ENCODE measurements at places on chromosomes 7 and 10.

DNA sequence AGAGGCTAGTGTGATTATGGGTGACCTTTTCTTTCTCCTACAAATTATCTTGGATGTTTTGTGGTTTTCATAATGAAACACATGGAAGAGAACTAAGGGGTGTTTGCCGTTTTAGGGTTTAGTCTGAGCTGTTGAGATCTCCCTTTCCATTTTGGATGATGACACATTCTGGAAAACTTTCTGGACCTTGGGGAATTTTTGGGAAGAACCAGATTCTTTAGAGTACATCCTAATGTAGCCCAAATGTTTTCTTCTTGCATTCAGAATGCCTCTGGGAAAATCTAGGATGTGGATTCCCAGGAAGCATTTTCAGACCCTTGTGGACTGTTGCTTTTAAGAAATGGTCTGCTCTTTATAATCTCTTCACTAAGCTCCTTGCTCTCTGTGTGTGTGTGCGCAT is 165.7 kb downstream of the SORCS3 start:
- H3K36me3 ChIP-seq = no peaks in the 10 kb centered on the region
- H3K27ac ChIP-seq = no peak overlapping the region
- no peaks in the 10 kb centered on the region for H3K4me1 ChIP-seq
- H3K27me3 ChIP-seq = no peaks in the 10 kb centered on the region

DNA sequence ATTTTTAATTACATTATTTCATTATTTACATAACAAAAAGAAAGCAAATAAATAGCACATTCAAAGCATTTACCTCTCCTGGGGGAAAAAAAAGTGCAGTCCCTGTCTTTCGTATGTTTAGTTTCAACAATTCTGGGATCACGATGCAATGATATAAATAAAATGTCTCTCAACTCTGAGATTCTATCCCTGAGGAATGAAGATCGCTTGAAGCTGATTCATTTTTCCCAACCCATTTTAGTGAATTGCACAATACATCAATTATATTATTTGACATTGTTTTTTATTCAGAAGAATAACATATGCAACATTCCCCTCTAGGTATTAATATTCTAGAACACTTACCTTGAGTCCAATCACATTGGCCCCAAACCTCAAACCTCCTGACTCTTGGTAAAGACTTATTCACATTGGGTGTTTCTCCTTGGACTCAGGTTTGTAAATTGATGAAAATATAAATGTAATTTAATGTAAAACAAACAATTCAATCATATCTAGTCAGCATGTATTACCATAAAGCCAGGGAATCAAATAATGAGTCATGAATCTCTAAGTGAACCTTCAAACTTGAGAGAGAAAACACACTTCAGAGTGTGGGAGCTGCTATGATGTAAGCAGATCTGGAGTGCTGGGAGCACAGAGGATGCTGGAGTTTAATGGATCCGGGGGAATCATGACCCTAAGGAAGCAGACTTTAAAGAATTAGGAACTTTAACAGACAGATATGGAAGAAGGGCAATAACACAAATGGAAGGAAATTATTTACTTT is 5.3 kb upstream of the SCIN start:
- H3K27me3 ChIP-seq = peaks cover 4% of the 10 kb centered on the region
- no peak overlapping the region for H3K4me3 ChIP-seq
- no peak for DNase-seq
- H3K36me3 ChIP-seq = no peaks in the 10 kb centered on the region
- peaks cover 7% of the 10 kb centered on the region for H3K4me1 ChIP-seq
- no peak overlapping the region for H3K27ac ChIP-seq

GRCh38 chr10:84660450-84661159 is 332.2 kb downstream of the CCSER2 start:
- H3K4me3 ChIP-seq = no peak overlapping the region
- H3K36me3 ChIP-seq = no peaks in the 10 kb centered on the region
- no peak for DNase-seq
- H3K27me3 ChIP-seq = peaks cover 6% of the 10 kb centered on the region
- no peaks in the 10 kb centered on the region for H3K4me1 ChIP-seq
- no peak overlapping the region for H3K27ac ChIP-seq

DNA sequence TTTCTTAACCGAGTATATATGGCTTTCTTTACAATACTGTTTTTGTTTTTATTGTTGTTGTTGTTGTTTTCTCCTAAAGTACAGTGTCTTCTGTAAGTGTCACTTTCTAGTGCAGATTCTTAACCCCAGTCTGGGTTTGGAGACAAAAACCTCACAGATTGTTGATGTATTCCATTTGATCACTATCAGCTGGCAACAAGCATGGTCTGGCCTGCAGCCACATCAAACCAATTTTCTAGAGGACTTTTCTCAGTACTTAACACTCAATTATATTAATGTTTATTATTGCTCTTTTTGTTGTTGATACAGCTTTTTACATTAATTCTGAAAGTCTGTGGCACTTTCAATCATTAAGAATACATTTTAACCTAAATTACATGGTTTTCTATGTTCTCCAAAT is 17.1 kb downstream of the LRRN3 start:
- DNase-seq = no peak
- H3K4me3 ChIP-seq = no peak overlapping the region
- H3K27ac ChIP-seq = no peak overlapping the region
- H3K36me3 ChIP-seq = no peaks in the 10 kb centered on the region
- peaks cover 31% of the 10 kb centered on the region for H3K4me1 ChIP-seq

DNA sequence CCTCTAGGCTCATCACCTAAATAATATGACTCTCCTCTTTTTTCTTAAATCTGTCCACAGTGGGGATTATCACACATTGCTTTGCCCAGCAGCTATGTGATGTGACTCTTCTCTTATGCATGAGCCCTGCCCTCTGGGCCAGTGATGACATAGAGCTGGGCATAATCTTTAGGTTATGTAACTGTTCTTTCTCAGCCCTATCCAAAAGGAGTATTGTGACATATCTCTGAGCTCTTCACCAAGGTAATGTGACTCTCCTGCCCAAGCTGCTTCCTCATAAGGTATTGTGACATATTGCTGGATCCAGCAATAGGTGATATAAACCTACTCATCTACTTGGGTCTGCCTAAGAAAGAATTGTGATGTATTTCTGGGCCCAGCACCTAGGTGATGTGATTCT is 37.7 kb upstream of the ZNF107 start:
- DNase-seq = no peak
- no peaks in the 10 kb centered on the region for H3K27me3 ChIP-seq
- no peaks in the 10 kb centered on the region for H3K36me3 ChIP-seq
- no peak overlapping the region for H3K27ac ChIP-seq

DNA sequence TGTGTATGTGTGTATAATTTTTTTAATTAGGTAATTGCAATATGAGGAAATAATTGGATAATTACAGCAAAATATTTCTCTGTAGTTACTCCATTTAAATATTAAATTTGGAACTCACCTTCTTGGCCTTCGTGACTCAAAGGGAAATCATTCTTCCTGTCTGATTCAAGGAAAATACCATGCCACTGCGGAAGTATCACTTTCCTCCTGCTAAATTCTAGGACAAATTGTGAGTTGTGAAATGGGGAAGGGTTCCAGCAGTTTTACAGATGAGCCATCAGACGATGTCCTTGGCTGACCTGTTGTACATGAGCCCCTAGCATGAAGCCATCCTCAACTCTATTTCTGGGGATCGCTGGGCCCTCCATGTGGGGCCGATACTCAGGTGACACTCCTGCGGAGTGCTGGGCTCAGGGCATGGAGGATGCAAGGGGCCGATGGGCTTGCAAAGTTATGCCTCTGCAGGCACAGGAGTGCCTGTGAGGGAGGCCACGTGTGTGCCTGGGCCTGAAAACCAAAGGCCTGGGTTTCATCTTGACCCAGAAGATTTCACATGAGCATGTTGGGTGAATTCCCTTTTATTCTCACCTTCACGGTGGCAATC is 179.6 kb upstream of the TCERG1L start:
- H3K27me3 ChIP-seq = peaks cover 3% of the 10 kb centered on the region
- H3K4me3 ChIP-seq = no peak overlapping the region
- no peak overlapping the region for H3K27ac ChIP-seq
- H3K36me3 ChIP-seq = no peaks in the 10 kb centered on the region
- H3K4me1 ChIP-seq = no peaks in the 10 kb centered on the region

DNA sequence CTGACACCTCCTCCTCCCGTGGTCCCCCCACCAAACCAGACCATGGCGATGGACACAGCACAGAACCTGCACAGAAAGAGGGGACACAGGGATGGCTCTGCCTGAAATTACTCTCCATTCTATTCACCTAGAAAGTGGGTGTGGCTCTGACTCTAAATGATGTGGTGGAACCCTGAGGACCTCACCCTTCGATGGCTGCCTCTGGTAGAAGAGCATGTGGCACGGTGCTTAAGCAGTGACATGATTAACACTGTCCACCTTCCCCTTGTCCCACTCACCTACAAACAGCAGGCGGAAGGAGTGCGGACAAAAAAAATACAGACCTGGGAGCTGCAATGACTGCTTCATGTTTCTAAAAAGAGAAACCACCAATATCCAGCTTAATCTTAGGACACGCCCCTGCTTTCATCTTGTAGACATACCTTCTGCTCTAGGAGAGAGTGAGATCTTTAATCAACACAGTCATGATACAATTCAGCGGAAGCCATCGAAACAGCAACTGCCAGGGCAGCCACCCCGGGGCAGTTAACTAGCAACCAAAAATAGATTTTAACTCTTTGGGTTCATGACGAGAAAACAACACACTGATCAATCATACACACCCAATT is 11.4 kb downstream of the JCAD start:
- no peak overlapping the region for H3K4me3 ChIP-seq
- H3K27me3 ChIP-seq = peaks cover 49% of the 10 kb centered on the region
- DNase-seq = no peak
- no peaks in the 10 kb centered on the region for H3K36me3 ChIP-seq
- peaks cover 14% of the 10 kb centered on the region for H3K4me1 ChIP-seq
- H3K27ac ChIP-seq = no peak overlapping the region

GRCh38 chr7:105838627-105839231 is 37.7 kb downstream of the ATXN7L1 start:
- peaks cover 4% of the 10 kb centered on the region for H3K36me3 ChIP-seq
- H3K27me3 ChIP-seq = no peaks in the 10 kb centered on the region
- DNase-seq = no peak
- H3K4me3 ChIP-seq = no peak overlapping the region
- no peak overlapping the region for H3K27ac ChIP-seq

GRCh38 chr7:107846324-107846723 is 43.3 kb upstream of the SLC26A3 start:
- no peak for DNase-seq
- no peak overlapping the region for H3K4me3 ChIP-seq
- H3K4me1 ChIP-seq = no peaks in the 10 kb centered on the region
- H3K27me3 ChIP-seq = no peaks in the 10 kb centered on the region

- H3K27ac ChIP-seq = no peak overlapping the region
- H3K4me3 ChIP-seq = no peak overlapping the region
- no peaks in the 10 kb centered on the region for H3K4me1 ChIP-seq
- no peak for DNase-seq
- H3K36me3 ChIP-seq = no peaks in the 10 kb centered on the region
Measured at GRCh38 chr10:62250594-62251198, 17.9 kb downstream of the RTKN2 start.

DNA sequence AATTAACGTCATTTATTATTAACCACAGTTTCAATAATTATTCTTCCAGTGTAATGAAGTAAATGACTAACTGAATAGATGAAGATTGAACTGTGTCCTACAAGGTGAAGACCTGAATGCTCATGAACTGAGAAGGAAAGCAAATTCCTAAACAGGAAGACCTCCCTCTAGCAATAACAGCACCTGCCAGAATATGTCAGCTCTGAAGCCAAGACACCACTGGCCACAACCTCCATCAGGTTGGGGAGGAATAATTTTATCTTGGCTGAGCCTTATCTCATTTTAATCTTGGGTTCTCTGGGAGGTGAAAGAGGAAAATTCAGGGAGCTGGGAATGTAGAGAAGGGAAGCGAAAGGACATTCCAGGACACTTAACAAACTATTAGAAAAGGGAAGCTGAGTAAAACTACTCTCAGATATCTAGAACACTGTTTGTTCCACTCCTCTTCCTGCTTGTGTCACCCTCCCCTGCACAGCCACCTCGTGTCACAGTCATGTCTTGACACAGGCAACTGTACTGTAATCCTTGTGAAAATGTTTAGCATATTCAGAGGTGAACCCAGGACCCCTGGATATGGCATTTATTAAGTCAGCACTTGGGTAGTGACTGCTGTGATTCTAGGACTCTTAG is 4.6 kb upstream of the SLC13A1 start:
- no peaks in the 10 kb centered on the region for H3K4me1 ChIP-seq
- DNase-seq = no peak

DNA sequence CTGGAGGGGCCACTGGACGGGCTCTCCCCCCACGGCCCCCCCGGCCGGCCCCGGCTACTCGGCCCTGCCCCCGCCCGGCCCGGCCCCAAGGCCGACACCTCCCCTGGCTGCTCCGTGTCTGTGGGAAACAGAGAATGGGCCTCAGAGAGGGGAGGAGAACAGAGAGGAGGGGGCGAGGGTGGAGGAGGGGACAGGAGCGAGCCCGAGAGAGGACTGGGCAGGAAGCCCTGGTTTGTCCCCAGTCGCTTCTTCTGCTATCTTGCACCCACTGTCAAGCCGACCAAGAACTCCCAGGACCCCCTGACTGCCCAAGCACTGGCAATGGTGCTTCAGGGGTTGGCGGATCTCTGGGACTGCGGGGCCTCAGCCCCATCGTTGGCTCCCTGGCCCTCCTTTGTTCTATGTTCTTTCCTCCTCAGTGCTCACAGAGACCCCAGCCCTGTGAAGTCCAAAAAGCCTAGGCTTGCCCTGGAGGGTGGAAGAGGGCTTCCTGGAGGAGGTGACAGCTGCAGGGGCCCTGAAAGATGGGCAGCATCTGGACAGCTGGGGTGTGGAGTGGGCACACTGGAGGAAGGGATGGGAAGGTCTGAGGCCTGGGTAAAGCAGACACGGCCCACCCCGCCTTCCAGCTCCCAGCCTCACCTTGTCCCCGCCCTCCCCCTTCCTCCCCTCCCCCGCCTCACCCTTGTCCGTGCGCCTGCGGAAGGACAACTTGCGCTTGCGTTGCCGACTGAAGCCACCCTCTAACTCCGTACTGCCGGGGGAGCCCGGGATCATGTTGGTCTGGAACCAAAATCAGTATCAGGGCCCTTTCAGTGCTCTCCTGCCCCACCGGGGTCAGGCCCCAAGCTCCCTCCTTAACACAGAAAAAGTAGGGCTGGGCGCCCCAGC is 30.1 kb downstream of the KCNH2 start:
- no peak for DNase-seq
- H3K4me3 ChIP-seq = no peak overlapping the region
- H3K27ac ChIP-seq = no peak overlapping the region
- H3K27me3 ChIP-seq = no peaks in the 10 kb centered on the region
- H3K36me3 ChIP-seq = no peaks in the 10 kb centered on the region

- peak; percentile 14 for DNase-seq
- H3K4me3 ChIP-seq = peak overlapping the region; percentile 70
- H3K4me1 ChIP-seq = no peaks in the 10 kb centered on the region
- H3K36me3 ChIP-seq = peaks cover 6% of the 10 kb centered on the region
- H3K27me3 ChIP-seq = no peaks in the 10 kb centered on the region
- H3K27ac ChIP-seq = peak overlapping the region; percentile 65
Measured at GRCh38 chr10:70816220-70816894, 609 bp downstream of the SGPL1 start.
